Activated T-helper 1 cell treated with anti-CD3 and anti-CD28 coated beads, Interleukin-2, amount 50 U/mL, for 16 hours (primary cell): ENCODE measurements at places on chromosomes 16 and 17.

- no peak for DNase-seq
Observed at GRCh38 chr16:76614269-76614668, 337.1 kb downstream of the CNTNAP4 start.

DNA sequence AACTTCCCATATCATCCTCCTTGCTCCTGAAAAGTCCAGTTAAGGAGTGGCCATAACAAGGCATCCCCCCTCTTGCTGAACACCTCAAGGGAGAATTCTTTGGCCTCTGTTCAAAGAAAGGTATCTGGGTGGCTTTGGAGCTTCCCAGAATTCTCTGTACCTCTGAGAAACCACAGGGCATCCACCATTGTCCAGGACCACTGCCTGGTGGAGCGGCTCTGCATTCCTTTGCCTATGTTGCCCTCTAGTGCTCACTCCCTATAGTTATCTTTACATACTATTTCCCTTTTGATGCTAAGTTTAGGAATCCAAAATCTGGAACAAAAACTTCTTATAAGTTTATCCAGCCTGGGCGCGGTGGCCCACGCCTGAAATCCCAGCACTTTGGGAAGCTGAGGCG lies 30.3 kb downstream of the CHD9NB start:
- no peak for DNase-seq

DNA sequence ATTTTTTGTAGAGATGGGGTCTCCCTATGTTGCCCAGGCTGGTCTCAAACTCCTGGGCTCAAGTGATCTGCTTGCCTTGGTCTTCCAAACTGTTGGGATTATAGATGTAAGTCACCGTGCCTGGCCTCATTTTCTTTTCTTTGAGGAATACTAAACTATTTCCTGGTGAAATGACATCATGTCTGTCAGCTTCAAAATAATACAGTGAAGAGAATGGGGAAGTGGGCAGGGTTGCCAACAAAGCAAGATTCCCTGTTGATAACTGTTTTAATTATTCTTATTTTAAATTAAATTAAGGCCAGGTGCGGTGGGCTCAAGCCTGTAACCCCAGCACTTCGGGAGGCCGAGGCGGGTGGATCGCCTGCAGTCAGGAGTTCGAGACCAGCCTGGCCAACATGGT lies 21.1 kb downstream of the PIPOX start:
- DNase-seq: no peak

- DNase-seq: no peak
Observed at GRCh38 chr16:70611224-70611598, 35.1 kb upstream of the IL34 start.

- no peak for DNase-seq
Observed at GRCh38 chr16:3951861-3952736, 71.6 kb upstream of the CREBBP start.

DNA sequence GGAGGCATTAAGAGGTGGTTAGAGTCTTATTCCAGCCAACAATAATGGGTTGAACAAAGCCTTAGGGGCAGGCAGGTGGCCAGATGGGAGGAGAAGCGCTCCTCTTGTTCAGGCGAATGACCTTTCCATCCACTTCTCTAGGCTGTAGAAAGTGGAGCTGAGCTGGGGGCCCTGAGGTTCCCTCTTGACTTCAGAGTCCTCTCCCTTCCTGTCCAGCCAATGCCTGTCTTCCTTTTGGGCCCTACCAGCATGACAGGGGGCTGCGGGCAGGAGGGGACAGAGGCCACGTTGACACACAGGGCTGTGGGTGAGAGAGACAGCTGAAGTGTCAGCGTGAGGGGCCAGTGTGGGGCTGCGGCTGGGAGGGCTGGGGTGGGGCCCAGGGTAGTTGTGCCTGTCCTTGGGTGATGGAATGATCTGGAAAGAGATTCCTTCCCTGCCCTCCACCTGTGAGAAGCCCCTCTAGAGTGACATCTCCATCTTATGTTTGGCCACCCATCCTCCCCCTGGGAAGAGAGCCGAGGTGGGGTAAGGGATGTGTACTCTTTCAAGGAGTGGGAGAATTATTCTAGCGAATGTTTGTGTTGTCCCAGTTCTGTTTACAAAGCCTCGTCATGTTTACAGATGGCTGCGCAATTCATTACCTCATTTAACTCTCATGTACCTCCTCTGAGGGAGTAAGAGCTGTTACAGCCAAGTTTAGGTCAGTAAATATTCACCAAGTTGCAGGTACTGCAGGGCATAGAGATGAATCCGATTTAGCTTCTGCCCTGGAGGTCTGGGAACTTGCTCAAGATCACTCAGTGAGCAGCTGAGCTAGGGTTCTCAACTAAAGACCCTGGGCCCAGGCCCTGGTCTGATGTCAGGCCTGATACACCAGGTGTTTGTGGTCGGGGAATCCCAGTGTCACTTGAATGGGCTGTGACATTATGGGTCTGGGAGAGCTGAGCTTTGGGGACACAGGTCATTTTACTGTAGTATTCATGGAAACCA lies 3.3 kb downstream of the ERBB2 start:
- DNase-seq: no peak

DNA sequence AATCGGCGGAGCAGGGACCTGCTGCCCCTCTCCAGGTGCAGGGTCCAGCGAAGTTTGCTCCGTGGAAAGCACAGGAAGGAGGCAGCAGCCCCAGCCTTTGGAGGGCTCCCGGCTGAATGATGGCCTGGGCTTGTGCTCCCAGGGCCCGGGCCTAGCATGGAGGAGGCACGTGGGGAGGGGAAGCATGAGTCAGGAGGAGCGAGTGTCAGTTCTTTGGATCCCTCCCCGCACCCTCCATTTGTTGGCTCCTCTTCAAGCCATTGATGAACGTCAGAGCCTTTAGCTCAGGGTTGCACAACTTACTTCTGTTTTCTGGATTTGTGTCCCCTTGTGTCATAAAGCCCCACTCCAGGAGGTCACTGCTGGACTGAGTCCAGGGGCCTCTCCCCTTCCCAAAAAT lies 25.8 kb downstream of the TTYH2 start:
- DNase-seq: no peak
